Activated T-cell treated with anti-CD3 and anti-CD28 coated beads for 24 hours (primary cell): ENCODE measurements at places on chromosomes 16 and 17.

GRCh38 chr17:60995680-60996079 is 318.0 kb downstream of the BCAS3 start:
- no peak for DNase-seq

DNA sequence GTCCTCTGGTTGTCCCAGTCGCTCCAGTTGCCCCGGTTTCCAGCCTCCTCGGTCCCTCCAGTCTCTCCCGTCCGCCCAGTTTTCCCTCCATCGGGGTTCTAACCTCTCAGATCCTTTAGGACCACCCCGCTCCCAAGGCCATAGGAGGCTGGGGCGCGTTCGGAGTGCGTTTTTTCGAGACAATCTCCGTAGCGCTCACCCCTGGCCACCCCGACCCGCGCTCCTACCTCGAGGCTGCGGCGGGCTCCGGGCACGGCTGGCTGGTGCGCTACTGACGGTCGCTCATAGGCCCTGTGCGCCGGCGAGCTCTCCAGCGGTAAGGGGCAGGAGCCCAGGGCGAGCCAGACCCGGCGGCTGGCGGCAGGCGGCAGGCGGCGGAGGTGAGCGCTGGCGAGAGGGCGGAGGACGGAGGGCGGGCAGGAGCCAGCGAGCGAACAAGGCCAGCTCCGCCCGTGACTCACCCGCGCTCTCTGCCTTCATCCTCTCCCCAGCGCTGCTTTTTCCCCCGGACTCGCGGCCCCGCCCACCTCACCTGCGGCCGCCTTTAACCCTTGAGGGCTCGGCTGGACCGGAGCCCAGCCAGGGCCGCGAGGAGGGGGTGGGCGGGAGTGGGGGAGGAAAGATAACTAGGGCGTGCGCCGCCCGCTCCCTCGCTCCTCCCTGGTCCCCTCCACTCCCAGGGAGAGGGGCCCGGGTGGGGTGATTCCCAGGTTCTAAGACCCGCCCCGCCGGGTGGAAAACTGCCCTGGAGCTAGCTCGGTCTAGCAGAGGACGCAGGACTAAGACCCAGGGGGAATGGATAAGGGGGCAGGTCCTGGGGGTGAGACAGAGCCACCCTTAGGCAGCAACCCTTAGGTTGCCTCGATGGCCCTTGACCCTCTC is at the start of gene SP6:
Gene SP6 (minus strand): TSS at position 472 of the 882 bp plus-strand sequence. CDS start 2,734 bp downstream, outside the sequence.
- DNase-seq = peak; percentile 57

- no peak for DNase-seq
These were observed 3.8 kb upstream of the ATP2A3 start for GRCh38 chr17:3968015-3968414.

- no peak for DNase-seq
These were observed 138.7 kb downstream of the GAS7 start for GRCh38 chr17:10059684-10060211.

DNA sequence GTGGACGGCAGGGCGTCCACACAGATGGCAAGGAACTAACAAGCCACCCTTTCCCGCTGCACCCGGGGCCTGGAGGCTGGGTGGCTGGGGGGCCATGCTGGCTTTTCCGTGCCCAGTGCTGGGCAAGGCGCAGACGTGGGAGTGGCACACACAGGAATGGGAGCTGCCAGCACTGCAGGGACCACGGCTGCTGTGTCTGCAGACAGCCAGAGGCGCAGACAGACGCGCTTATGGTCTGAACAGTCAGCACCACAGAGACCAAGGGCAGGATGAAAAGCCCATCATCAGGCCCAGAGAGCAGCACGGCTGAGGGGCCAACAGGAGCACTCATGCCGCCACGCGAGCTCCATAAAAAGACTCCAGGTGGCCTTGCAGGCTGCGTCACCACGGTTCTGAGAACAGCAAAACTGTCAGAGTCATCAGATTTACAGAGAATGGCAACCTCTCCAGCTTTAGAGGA is 24.0 kb downstream of the PDIA2 start:
- no peak for DNase-seq

DNA sequence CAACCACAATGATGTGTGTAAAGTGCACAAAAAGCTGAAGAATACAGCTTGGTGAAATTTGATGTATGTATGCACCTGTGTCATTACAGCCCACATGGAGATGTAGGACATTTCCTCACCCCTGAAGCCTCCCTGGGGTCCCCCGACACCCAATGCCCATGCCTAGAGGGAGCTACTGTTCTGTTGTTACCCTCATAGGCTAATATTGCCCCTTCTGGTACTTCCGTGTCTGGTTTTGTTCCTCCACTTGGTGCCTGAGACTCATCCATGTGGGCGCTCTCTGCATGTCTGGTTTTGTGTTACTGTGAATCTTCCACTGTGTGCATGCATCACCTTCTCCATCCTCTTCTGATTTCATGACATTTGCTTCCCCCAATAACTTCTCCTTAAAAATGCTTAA is 18.6 kb downstream of the TNFRSF13B start:
- no peak for DNase-seq

DNA sequence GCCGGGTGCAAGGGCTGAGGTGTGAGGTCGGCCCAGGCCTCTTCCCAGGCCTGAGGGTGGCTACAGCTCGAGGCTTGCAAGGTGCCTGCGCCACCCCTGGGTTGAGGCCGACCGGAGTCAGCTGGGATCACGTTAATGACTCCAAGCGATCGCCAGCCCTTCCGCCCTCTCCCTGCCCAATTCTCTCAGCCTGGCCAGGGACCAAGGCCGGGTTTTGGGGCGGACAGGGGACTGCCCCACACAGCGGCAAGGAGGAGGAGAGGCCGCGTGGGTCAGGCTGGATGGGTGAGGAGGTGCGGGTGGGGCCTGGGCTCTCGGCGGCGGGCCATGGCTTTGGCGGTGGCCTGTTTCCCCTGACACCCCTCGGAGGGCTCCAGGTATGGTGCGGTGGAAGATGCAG is 3.2 kb upstream of the WDR24 start:
- DNase-seq = no peak

DNA sequence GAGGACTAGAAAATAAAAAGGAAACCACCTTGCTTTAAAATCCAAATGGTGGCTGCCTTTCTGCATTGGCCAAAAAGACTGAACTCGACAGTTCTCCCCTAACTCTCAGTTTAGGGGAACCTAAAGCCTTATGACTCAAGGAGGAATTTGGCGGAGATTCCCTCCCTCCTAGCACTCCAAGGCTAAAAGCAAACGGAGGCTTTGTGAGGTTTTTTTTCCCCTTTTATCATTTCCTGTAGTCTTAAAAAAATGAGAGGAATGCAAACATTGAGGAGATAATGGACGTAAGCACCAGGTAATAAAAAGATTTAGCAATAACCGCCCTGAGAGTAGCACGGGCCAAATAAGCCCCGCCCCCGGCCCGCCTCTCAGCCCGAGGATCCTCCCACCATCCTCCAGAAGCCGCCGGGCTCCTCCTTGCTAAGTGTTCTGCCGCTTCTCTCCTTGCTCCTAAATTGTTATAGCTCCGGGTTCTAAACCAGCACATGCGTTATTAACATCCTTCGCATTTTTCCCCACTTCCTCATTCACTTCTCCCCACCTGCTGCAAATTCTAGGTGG is 5.8 kb upstream of the KIFC3 start:
- peak; percentile 61 for DNase-seq

DNA sequence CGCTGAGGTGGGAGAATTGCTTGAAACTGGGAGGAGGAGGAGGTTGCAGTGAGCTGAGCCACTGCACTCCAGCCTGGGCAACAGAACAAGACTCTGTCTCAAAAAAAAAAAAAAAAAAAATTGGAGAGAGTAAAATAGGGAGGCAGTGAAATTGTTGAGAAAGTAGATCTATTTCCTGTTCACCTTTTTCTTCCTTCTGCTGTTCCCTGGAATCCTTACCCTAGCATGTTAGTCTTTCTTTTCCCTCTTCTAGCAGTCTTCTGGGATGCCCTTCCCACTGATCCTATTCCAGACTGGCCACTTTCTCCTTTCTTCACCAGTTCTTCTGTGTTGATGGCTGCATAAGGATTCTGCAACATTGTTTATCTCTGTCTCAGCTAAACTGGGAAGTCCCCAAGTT is 3.1 kb downstream of the NME2 start:
- DNase-seq = no peak

DNA sequence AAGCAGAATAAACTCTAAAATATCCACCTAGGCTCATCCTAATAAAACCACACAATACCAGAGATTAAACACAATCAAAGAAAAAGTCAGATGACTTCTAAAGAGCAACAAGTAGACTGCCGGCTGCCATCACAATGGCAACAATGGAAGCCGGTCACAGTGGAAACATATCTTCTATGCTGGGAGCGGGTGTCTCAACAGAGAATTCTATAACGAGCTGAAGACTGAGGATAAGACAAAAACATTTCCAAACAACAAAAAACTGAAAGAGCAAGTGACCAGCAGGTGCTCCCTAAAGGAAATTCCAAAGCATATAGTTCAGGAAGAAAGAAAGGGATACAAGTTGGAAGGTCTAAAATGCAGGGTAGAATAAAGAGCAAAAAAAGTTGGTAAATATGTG is 8.9 kb downstream of the NSMCE1 start:
- DNase-seq = no peak

DNA sequence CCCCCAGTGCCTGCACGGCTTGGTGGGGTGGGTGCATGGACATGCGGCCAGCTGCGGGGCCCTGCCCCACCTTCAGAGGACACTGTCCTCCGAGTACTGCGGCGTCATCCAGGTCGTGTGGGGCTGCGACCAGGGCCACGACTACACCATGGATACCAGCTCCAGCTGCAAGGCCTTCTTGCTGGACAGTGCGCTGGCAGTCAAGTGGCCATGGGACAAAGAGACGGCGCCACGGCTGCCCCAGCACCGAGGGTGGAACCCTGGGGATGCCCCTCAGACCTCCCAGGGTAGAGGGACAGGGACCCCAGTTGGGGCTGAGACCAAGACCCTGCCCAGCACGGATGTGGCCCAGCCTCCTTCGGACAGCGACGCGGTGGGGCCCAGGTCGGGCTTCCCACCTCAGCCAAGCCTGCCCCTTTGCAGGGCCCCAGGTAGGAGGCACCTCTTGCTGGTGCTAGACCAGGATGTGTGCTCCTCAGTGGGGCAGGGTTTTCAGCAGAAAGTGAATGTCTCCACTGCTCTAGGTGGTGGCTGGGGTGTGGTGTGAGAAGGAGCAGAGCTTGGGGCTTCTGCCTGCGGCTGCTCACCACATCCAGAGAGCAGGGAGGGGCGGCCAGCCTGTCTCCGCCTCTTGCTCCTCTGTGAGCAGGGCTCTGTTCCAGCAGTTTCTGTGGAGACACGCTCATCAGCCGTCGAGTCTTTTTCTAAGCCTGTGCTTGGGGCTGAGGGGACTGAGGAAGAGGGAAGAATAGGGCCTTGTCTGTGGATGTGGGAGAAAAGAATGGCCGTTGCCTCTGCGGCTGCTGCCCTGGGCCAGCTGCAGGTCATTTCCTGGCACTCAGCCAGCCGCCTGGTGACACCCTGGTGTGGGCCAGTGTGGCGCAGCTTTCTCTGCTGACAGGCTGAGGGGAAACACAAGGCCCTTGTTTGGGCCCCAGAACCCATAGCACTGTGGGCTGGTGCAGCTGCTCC is 2.2 kb downstream of the ZNF276 start:
- DNase-seq = peak; percentile 61

DNA sequence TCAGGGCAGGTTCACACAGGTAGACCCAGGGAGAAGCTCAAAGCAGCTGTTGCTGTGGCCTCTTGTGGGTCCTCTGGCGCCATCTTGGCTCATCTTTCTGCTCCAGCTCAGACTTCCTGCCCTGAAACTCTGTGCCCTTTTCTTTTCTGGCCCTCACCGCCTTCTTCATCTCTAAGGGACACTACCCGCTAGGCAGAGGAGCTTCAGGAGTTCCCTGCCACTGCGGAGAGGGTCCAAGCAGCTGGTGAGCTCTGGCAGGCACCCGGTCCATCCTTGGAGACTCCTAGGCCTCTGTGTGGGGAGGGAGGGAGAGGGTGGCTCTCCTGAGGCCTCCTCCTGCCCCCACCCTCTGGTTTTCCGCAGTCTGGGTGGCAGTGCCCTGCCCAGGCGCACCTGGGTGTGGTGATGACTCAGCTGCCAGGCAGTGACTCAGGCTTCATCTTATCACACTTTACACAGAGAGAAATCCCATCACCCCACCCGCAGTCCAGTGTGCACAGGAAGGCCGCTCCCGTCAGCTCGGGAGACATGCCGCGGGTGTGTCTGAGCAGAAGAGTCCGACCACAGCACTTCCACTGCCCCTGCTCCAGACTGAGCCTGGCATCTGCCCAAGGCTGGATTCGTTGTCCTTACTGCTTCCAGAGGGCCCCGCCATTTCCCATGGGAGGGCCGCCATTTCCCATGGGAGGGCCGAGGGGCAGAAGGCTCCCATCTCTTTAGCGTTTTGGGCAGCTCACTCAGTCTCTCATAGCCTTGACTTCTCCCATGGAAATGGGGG is 7.3 kb downstream of the NT5C start:
- peak; percentile 46 for DNase-seq

DNA sequence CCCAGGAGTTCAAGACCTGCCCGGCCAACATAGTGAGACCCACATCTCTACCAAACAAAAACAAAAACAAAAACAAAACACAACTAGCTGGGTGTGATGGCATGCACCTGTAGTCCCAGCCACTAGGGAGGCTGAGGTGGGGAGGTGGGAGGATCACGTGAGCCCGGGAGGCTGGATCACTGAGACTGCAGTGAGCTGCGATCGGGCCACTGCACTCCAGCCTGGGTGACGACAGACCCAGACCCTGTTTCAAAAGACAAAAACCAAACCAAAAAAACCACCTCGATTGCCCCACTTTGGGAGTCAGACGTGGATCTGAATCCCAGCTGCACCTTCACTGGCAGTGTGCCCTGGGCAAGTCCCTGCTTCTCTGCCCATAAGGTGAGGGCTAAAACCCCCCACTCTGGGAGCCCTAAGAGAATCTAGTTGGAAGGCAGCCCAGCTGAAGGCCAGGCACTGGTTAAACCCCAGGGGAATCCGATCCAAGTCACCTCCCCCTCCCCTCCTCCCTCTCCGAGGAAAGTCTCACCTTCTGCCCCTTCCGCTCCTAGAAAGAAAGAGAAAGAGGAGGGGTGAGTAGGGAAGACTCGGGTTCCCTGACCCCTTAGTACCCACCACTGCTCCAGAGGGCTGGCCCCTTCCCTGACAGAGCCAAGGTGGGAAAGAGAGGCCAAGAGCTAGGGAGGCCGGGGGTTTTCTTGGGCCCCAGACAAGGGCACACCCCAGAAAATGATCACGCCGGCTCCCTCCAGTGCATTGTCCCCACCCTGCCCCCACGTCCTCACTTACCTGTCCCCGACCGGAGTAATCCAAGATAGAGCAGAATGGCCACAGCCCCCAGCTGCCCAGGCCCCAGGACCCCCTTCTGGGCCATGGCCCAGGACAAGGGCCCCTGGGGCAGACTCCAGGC is 647 bp downstream of the PRSS8 start:
- no peak for DNase-seq

- no peak for DNase-seq
These were observed 41.5 kb downstream of the ARHGAP44 start for GRCh38 chr17:12830777-12831247.

DNA sequence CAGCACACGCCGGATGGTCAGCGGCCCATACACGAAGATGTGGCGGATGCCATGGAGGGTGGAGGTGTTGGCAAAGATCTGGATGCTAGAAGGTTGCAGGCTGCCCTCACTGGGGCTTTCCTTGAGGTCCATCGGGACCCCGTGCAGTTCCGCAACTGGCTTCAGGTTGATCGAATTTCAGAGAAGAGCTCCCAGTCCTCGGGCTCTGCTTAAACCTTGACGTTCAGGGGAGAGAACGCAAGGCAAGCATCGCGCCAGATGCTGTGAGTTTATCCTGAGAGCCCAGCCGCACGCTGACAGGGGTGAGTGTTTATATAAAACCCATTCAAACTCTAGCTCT is 98.7 kb upstream of the CCL2 start:
- DNase-seq = no peak

- DNase-seq = no peak
These were observed 7.5 kb downstream of the MYO15A start for GRCh38 chr17:18116078-18116477.
